Ovary (tissue), 10 donors: ENCODE measurements at places on chromosomes 5 and 9. TPM values are rescaled to one million over a fixed set of nuclear protein-coding genes. Genes with fewer than 3 reads are reported as not detected.

GRCh38 chr9:138043061-138043410 lies 165.5 kb downstream of the CACNA1B start:
- DNase-seq: no peak

DNA sequence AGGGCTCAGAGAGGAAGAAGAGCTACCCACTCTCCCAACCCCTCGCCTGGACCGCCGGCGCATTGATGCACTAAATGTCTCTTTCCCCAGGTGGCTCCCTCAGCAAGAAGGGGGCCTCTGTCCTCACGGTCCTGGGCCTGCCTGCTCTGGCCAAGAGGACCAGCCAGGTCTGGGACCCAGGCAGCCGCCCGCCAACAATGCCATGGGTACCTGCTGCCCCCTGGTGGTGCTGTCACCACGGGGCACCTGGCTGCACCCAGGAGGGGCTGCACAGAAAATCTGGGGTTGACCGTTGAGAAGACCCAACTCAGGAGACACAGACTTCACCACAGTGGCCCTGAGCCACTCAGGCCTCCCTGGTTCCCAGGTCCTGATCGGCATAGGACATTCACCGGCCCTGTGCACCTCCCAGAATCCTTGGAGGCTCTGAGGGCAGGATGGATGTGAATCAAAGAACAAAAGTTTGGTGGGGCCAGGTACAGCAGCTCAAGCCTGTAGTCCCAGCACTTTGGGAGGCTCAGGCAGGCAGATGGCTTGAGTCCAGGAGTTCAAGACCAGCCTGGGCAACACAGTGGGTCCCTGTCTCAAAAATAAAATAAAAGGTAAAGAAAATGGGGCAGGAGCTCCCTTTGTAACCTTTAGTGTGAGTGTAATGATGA lies 2.4 kb upstream of the VAV2 start:
- peak; percentile 88 for DNase-seq

- DNase-seq: no peak
Measured at GRCh38 chr9:99040251-99040900, 64.5 kb upstream of the TGFBR1 start.

DNA sequence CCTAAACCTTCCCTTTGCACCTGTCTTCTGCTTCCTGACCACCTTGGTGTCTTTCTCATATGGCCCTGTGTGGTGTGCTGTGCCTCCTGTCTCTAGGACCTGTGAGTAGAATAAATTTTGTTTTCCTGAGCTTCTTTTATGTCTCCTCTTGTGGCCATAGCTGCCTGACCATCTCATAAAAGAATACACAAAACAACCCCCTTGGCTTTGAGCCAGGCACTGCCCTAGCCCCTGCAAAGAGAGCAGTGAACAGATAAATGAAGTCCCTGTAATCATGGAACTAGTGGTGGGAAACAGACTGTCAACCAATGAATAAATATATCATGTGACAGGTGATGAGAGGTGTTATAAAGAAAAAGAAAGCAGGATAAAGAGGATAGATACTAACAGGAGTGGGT lies 485.1 kb downstream of the CSNK1G3 start:
- no peak for DNase-seq

GRCh38 chr9:5910413-5911057 lies 19.8 kb downstream of the MLANA start:
- no peak for DNase-seq

DNA sequence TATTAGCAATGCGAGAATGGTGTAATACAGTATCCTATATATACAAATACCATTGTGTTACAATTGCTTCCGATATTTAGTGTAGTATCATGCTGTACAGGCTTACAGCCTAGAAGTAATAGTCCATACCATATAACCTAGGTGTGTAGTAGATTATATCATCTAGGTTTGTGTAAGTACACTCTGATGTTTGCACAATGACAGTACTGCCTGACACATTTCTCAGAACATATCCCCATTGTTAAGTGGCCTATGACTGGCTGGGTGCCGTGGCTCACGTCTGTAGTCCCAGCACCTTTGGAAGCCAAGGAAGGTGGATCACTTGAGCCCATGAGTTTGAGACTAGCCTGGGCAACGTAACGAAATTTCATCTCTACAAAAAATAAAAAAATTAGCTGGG lies 124.6 kb downstream of the PAM start:
- DNase-seq: no peak

GRCh38 chr9:76624391-76625048 lies 139.7 kb upstream of the PCA3 start:
- no peak for DNase-seq

DNA sequence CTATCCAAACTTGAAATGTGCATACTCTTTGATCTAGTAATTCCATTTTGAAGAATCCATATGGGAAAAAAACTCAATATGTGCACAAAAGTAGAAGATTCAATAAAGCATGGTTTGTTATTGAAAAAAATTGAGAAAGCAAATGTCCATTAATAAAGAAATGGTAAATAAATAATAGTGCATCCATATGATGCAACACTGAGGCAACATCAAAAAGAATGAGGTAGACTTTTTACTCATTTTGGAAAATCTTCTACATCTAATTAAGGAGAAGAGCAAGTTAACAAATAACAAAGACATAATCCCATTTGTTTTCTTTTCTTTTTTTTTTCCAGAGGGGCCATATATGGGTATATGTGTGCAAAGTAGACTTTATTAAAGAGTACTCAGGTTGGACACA lies 52.5 kb upstream of the FST start:
- no peak for DNase-seq

DNA sequence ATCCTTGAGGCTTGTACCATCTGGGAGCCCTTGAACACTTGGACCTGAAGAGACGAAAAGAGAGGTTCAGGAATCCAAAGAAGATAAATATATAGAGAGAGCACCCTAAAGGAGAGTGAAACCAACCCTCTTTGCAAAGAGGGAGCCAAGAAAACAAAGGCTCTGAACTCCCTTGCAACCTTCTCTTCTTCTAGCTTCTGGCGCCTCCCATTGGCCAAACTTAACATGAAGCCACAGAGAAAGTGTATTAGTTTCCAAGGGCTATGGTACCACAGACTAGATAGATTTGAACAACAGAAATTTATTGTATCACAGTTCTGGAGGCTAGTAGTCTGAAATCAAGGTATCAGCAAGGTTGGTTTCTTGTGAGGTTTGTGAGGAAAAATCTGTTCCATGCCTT lies 175.1 kb downstream of the HCN1 start:
- no peak for DNase-seq

- peak; percentile 38 for DNase-seq
Measured at GRCh38 chr5:37838933-37839341, 904 bp downstream of the GDNF start.

DNA sequence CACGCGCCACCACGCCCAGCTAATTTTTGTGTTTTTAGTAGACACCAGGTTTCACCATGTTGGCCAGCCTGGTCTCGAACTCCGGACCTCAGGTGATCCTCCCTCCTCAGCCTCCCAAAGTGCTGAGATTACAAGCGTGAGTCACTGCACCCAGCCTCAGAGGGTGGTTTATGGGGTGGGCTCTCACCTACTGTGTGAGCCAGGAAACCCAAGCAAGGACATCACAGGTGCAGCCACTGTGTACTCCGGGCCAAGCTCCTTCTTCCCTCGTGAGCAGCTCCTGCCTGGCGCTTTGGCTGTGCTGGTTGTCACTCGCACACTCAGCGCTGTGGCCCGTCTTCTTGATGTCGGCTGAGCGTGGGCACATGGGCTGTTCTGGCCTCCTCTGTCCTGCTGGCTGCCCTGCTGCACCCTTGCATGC lies 70.1 kb downstream of the WNK2 start:
- DNase-seq: no peak

- no peak for DNase-seq
Measured at GRCh38 chr5:77151501-77151900, 59.0 kb upstream of the PDE8B start.

DNA sequence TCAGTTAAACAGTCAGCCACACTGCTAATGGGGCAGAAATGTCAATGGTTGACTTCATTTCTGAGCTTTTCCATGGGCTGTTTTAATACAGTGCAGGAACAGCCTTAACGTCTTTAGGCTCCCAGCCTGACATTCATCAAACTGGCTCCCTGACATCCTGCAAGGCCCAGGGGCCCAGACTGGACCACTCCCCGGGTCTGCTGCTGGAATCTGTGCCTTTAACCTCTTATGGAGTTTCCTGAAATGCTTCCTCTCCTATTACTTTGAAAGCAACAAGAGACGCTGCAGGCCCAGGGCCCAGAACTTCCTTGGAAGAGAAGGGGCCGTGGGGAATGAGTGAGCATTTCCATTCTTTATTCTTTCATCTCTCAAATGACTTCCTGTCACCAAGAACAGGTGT lies 216.8 kb upstream of the PANK3 start:
- DNase-seq: no peak

- no peak for DNase-seq
Measured at GRCh38 chr5:73591698-73592501, 26.4 kb downstream of the UTP15 start.

- no peak for DNase-seq
Measured at GRCh38 chr9:95574176-95574575, 57.4 kb upstream of the PTCH1 start.

GRCh38 chr5:40291338-40291737 lies 388.4 kb upstream of the PTGER4 start:
- DNase-seq: no peak

- DNase-seq: no peak
Measured at GRCh38 chr9:90974016-90974415, 172.4 kb downstream of the SYK start.

DNA sequence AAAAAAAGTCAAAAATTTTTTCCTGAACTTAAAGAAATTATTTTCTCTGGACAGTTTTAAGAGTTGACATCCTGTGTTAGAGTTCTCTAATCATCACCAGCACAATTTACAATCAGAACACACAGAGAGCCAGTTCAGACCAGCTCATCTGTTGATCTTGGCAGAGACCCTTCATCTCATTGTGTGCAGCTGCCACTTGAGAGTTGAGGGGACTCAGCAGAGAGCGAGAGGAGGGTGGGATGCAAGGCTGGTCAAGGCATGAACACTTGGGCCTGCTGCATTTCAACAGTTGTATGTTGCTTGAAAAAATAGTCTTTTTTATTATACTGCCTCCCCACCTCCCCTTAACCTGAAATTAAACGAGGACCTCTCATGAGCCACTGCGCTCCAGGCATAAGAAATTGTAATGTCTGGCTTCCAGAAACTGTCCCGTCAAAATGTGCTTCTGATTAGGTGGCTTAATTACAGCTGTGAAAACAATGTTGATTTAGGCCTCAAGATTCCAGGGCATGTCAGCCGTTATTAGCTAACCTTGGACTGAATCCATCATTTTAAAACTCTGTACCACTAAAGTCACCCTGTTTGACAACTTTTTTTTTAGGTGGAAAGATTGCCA lies 383.6 kb downstream of the CCDC171 start:
- no peak for DNase-seq

GRCh38 chr9:73446306-73446705 lies 294.6 kb downstream of the ANXA1 start:
- no peak for DNase-seq

The ABCA2 gene
- 26.9 TPM for total RNA-seq

The SLC27A6 gene
- 5.8 TPM for total RNA-seq

The KCNN2 gene
- total RNA-seq: 0.80 TPM

The LRRC14B gene
- not detected for total RNA-seq

The IL3 gene
- total RNA-seq: not detected

The ACTBL2 gene
- total RNA-seq: not detected

The PTGS1 gene
- total RNA-seq: 7.4 TPM

The INSL6 gene
- total RNA-seq: not detected

The PCDHGA9 gene
- total RNA-seq: 6.3 TPM

The SLC6A19 gene
- total RNA-seq: 1.5 TPM

The CYLC2 gene
- total RNA-seq: not detected
